ENCODE measurements at places on chromosomes 5 and 9.

DNA sequence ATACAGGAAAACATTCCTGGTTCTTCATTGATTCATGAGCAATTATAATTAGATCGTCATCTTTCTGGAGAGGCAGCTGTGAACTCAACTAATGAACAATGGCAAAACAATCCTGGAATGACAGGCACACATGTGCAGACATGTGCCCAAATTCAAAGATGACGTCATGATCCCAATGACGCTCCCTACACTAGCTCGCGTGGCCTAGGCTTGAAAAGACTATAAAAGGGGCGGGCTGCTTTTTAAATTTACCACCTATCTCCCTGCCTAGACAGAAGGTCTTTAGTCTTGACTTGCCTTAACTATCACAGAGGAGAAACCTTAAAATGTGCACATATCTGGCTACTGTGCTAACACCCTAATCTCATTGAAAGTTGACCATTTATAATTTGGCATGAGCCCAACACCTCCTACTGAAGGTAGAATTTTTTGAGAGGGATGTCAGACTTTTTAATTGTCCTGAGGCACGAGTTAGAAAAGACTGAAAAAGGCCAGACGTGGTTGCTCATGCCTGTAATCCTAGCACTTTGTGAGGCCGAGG, 88.2 kb downstream of the PRRT1B start:
- DNase-seq: no peak

GRCh38 chr9:82353631-82354278, 365.2 kb downstream of the SPATA31D1 start:
- no peak for DNase-seq

DNA sequence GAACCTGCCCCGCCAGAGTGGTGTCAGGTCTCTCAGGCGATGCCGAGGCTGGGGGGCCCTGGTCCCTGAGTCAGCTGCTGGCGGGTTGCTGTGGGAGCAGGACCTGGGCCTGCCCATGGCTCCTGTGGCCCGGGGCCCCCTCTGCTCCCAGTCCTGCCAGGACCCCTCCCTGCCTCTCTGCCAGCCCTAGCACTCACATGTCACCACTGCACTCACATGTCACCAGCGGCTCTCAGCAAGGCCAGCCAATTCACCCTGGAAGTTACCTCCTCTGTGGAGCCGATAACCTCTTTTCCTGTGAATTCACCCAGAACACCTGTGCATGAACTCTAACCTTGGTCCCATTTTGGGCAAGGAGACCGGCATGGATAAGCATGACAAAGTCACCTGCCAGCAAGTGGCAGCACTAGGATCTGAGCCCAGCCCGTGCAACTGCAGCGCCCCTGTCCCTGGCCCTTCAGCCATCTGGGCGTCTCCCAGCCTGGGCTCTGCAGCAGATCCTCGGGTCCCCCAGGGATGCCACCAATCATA, 170.2 kb downstream of the GAPVD1 start:
- DNase-seq: no peak

DNA sequence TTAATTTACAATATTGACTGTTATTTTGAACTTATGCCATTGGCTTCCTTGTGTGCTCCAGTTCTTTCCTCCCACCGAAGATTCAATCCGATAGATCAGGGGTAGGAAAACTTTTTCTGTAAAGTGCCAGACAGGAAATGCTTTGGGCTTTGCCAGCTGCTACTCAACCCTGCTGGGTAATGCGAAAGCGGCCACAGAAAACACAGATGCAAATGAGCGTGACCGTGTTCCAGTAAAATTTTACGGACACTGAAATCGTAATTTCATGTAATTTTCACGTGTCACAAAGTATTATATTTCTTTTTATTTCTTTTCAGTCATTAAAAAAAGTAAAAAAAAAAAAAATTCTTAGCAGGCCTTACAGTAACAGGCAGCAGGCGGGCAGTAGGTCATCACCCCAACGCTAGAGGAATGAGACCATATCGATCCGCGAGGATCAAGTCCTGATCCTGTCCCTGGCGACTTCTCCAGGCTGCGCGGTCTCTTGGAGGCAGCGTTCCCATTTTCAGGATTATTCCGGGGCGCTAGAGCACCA, 599 bp downstream of the NMRK1 start:
- DNase-seq: peak; percentile 18

DNA sequence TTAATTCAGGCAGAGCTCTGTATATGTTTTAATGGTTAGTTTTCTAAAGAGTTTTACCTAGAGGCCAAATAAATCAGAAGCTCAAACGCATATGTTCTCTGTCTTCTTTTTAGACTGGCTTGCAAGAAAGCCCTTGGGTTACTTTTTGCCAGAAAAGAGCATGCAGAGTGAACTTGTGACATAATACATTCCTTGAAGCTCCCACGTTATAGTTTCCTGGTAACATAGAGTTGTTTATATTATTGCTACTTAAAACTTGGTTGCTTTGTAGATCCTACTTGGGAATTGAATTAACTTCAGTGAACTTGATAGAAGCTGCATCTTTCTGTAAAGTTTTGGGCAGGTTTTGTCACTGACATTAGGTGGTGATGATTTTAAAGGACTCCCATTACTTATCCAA, 102.9 kb downstream of the C9orf152 start:
- DNase-seq: no peak

GRCh38 chr5:107469064-107469463, 201.7 kb downstream of the EFNA5 start:
- no peak for DNase-seq

DNA sequence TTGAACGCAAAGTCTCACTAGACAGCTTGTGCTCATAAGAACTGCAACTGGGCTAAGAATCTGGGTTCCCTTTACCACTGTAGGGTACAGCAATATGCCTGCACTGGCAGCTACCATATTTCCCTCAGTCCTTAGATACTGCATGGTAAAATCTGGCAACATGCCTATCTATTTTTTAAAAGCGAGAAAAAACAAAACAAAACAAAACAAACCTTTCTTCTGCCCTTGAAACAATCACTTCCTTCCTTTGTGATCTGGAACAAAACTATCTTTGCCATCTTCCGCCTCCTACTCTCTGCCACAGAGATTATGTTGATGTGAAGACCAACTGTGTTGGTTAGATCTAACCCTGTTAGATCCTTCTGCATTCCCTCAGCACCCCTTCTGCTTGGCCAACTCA, 242.9 kb downstream of the EBF1 start:
- no peak for DNase-seq

DNA sequence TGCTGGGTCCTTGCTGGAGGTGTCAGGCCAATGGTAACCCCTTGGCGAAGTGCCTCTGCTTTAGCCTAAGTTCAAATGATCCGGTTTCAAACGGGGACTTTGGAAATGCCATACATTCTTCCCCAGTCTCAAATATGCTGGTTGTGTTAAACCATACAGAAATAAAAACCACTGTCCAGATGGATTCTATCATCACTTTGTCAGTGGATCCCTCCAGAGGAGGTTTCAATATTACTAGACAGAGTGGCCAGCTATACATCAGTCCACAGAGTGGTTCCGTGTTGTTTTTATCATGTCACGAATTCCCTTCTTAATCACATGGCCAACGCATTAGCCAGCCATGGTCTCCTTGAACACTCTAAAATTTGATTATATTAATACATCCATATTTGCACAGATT, 7.3 kb upstream of the RANBP17 start:
- DNase-seq: no peak

GRCh38 chr9:88766778-88767503, 224.3 kb upstream of the S1PR3 start:
- DNase-seq: no peak

DNA sequence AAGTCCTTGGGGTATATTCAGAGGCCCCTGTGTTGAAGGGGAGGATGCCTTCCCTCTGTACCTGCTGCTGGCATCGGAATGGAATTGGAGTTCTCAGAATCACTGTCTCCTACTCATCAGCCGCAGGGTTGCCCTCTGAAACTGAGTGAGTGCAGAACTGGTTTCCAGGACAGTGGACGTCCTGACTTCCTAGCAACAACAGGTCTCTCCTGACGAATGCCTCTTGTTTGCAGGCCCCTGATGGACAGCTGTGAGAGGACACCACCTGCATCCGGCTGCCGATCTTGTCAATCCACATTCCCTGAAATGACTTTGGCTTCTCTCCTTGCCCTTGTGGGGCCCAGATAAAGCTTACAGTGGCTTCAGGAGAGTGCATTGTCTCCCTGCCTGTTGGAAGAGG, 274.5 kb downstream of the NSG2 start:
- no peak for DNase-seq

DNA sequence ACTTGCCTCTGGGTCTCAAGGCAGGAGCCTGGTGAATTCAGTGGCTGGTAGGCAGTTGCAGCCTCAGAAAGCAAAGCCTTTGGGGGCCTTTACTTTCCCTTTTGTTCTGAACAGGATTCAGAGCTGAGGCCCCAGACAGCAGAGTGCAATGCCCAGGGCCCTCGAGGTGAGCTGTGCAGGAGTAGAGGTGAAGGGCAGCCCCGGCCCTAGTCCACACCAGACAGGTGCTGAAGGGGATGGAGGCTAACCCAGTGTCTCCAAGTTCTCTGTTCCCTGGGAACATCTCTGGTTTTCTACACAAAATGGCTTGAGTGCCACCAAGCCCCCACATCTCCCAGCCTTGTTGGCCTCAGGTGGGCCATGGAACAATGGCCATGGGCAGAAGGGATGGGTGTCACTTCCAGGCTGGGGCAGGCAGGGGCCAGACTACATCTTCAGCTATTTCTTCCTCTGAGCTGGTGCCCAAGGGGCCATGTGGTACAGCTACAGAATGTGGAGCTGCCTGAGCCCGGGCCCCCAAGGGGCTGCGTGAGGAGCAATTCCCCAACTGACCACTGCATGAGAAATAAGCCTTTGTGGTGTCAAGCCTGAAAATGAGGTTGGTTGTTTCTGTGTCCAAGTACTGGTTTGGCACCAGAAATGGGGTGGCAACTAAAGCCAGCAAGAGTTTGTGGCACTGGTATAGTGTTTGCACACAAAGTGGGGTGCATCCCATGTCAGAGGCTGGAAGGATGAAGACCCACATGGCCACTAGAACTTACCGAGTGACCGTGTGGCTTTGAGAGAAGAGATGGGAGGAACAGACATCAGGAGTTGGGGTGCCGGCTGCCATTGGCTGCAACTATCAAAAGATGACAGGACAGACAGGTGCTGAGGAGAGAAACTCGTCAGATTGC, 57.8 kb downstream of the BARX1 start:
- no peak for DNase-seq

- DNase-seq: no peak
These were observed 31.4 kb upstream of the UNC5A start for GRCh38 chr5:176778921-176779465.

- no peak for DNase-seq
These were observed 762 bp downstream of the SNCAIP start for GRCh38 chr5:122312591-122313406.

GRCh38 chr9:128707446-128707845, 5.1 kb downstream of the PKN3 start:
- DNase-seq: no peak

DNA sequence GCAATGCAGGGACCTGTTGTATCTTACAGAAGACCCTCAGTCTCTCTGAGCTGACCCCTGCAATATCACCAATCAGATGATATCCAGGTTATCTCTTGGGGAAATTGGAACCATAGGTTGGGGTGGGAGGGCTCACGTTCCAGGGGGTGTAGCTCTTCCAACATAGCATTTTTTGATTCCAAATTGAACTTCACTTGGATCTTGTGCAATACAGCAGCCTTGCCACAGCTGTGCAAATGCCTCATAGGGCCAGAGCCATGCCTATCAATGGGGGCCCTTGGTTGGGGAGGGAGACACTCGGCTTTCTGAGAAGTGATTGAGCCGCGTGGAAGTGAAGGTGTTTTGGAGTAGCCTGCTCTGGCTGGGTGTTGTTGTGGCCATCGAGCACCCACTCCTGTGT, 117.2 kb upstream of the PITX1 start:
- DNase-seq: no peak

- DNase-seq: no peak
These were observed 201.3 kb downstream of the HSD17B3 start for GRCh38 chr9:96100385-96101300.

DNA sequence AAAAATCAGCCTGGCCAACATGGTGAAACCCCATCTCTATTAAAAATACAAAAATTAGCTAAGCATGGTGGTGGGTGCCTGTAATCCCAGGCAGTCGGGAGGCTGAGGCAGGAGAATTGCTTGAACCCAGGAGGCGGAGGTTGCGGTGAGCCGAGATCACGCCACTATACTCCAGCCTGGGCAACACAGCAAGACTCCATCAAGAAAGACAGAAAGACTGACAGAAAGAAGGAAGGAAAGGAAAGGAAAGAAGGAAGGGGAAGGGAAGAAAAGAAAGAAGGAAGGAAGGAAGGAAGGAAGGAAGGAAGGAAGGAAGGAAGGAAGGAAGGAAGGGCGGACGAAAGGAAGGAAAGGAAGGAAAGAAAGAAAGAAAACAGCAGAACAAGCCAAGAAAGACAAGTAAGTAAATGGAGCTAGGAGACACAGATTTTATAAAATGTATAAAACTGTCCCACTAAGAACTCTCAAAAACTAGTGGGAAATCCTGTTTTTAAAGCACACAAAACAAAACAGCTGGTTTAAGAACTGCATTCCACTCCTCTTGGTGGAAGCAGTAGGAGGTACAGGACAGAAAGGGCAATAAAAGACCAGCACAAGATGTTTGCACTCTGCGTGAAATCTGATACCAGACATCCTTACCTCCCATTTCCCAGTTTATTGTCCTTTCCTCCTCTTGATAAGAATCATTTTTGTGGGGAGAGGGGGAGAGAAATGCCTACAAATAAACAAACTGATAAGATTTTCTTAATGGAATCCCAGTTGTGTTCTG, 46.7 kb downstream of the MYO10 start:
- peak; percentile 44 for DNase-seq

GRCh38 chr9:114560956-114561355, 26.6 kb upstream of the ATP6V1G1 start:
- DNase-seq: no peak

DNA sequence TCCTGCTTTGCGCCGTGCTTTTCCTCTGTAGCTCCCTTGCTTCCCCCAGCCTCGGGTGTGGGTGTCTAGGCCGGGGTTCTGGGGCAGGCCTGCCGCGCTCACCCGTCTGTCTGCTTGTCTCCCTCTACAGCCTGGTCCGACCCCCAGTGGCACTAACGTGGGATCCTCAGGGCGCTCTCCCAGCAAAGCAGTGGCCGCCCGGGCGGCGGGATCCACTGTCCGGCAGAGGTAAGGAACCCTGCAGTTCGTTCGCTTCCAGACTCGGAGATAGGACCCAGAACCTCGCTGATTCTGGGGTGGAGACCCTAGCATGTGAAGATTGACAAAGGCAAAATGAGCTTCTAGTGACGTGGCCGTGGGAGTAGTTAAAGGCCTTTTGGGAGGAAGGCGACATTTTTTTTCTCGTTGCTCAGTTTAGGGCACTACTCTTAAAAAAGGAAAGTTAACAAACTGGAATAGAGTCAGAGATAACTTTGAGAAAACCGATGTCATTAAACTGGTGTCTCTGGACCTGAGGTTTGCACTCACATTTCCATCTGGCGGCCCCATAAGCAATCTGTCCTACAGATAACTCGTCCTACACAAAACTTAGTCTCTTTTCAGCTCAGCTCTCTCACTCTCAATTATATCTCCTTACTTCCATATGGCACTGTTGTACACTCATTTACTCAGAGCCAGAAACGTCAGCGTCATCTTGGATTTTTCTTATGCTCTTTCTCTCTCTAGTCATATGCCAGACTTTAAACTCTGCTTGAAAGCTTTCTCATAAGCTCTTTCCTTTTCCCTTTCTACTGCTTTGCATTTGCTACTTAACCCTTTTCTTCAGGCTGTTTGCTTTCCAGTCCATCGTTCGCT, 561 bp downstream of the SEC61B start:
- DNase-seq: no peak

GRCh38 chr9:37943345-37944265, 39.7 kb upstream of the SLC25A51 start:
- DNase-seq: no peak
